ENCODE measurements at places on chromosomes 4 and X.

- DNase-seq, result no peak
Observed at GRCh38 chr4:5706486-5707290, 1.7 kb downstream of the EVC2 start.

DNA sequence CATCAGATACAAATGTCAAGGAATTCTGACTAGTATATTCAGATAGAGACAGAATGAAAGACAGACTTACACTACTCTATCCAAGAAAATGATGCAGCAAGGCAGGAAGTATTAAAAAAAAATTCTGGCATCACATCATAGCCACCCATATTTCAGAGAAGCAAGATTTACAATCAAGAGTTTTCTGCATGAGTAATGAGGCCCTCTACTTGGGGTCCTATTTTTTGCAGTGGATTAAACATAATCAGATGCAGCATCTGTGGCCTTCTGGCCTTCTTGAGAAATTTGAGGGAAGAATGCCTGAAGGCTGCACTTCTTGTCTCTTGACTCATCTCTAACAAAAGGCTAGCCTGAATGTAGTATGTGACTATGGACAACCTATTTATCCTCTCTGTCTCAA is 48.2 kb upstream of the SLIT2 start:
- no peak for DNase-seq

DNA sequence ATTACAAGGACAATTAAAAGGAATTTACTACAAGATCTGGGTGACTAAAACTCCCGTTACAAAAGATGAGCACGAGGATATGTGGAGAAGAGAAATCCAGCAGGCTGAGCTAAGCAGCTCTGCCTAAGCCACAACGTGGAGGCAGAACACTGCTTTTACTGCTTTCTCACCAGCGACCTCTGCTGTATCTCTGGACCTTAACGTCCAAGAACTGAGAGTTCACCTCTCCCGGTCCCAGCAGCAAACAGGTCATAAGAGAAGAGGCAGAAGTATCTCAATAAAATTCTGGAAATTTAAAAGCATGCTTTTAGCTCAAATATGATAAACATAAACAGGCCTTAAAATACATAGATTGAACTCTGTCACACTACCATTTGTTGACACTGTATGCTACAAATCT is 81.0 kb downstream of the ADGRA3 start:
- DNase-seq, result no peak

DNA sequence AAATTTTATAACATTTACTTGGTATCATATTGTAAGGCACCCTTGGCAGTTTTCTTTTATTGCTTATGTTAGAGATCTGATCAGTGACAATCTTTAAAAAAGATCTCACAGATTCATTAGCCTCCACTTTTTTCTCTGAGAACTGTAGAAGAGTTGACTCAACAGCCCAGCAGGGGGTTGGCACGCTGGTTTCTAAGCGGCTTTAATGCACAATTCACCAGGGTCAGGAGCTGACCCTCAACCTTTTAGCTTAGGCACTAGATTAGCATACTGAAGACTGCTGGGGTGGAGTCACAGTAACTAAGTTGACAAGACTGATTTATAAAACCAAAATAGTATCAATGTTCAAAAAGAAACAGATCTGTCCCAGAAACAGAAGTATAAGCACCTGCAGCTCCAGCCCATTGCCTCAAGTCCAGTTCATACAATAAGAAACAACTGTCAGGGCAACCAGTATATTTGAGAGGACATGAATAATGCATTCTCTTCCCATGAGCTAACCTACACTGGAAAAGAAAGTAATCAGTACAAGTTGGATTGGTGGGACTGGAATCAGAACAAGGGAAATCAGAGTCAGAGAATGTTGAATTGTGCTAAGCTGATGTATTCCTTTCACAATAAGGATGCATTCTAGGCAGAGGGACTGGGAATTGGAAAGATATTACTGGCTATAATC is 77.6 kb downstream of the PDE5A start:
- DNase-seq, result no peak

GRCh38 chr4:125334926-125335325 is 20.2 kb downstream of the FAT4 start:
- no peak for DNase-seq

DNA sequence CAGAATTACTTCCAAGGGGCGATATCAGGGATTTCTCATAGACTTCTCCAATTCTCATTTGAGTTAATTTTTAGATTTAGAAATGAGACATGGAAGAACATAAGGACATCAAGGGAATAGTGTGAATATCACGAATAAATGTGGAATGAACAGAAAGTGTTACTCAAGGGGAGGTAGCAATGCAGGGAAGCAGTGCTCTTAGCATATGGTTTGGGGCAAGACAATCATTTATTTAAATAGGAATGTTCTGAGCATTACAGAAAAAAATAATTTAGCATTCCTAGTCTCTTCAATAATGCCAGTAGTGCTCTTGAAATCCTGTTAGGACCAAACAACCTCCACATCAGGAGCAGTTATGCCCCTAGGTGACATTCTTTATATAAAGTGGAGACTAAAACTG is 55.6 kb downstream of the TXK start:
- DNase-seq, result no peak

DNA sequence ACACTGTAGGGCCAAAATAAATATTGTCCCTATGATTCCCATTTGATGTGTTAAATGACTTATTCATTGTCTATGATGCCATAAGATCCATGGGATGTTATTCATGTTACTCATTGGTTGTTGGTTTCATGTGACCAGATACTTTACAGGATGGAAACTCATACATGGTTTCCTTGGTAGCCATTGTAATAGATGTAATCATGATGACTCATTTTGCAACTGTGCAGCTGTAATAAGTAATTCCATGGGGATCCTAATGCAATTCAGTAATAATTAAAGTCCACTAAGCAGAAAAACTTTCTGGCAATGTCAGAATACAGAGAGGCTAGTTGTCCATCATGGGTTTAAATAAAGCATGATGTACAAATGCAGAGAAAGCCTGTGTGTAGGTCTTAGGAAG is 389.7 kb upstream of the NR3C2 start:
- DNase-seq, result no peak

- no peak for DNase-seq
Observed at GRCh38 chr4:41678086-41678816, 70.3 kb downstream of the PHOX2B start.

DNA sequence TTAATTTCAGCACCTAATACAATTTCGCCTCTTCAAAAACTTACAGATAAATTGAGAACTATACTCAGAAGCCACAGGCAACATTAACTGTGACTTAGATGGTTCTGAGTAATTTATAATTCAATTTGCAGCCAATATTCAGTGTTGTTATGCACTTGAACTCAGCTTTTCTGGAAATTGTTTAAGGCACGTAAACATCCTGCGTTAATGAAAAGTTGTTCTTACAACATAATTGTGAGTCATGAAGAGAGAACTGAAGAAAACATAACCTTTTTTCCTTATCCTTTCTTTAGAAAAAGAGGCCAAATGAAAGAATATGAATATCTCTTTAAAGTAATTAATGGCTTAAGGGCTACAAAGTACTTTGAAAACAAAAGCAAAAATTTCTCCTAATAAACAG is 16.6 kb upstream of the H2AZ1 start:
- no peak for DNase-seq

- DNase-seq, result no peak
Observed at GRCh38 chr4:78863254-78863869, 75.9 kb downstream of the PAQR3 start.

DNA sequence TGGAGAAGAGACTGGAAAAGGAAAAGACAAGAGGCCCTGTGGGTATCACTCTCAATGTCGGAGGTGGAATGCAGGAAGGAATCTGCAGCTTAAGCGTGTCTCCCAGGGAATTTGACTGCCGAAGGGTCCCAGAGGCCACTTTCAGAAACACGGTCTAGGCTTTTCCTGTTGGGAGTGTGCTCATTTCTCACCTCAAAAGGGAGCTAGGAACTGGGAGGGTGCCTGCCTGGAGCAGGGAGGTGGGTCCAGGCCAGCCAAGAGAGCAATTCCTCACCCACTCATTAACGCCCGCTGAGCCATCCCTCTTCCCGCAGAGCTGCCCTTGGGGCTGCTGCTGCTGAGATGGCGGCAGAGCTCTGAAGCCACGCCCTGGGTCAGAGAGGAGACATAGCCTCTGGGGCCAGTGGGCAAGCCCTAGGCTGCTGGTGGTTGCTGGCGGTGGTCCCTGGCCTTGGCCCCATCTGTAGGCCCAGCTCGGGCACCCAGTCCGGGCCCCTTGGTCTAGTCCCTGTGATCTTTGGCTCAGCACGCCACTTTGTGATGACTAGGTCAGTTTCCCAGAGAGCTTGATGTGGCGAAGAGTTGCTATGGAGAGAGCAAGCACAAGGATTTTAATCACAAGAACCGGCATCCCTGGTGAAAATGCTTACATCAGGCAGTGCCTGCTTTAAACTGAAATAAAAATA is 4.1 kb downstream of the ZNF185 start:
- no peak for DNase-seq

- no peak for DNase-seq
Observed at GRCh38 chrX:116031331-116031730, 139.2 kb upstream of the AGTR2 start.

DNA sequence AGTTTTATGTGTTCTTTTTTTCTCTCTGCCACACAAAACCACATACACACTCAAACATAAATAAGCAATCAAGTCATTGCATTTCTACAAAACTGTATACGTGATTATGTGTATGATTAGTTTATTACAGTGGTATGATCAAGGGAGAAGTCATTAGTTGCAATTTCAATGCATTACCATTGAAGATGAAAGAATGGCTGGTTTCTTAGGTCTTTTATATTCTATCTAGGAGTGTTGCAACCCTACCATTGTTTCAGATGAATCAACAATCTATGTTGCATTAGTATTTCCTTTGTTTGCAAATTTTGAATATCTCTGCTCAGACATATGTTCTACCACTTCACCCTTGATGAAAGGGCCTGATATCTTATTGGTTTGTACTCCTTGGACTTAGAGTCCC is 6.8 kb downstream of the ANXA3 start:
- no peak for DNase-seq

- no peak for DNase-seq
Observed at GRCh38 chr4:174080361-174080760, 203.1 kb downstream of the FBXO8 start.

Data from activated CD4-positive, alpha-beta T cell treated with anti-CD3 and anti-CD28 coated beads, Interleukin-2, amount 50 U/mL, for 1 hour (primary cell).